ENCODE measurements at places on chromosomes 1 and 21.

GRCh38 chr1:223034270-223034798, 108.7 kb downstream of the TLR5 start:
- DNase-seq: no peak

- DNase-seq: no peak
Observed at GRCh38 chr1:22809783-22810182, 99.1 kb downstream of the EPHB2 start.

- DNase-seq: no peak
Observed at GRCh38 chr1:8685463-8685862, 132.0 kb downstream of the RERE start.

- DNase-seq: no peak
Observed at GRCh38 chr1:74591949-74592348, 79.5 kb upstream of the LRRC53 start.

- no peak for DNase-seq
Observed at GRCh38 chr1:197235355-197235754, 32.7 kb upstream of the CRB1 start.

- no peak for DNase-seq
Observed at GRCh38 chr1:115650961-115651360, 9.2 kb downstream of the VANGL1 start.

DNA sequence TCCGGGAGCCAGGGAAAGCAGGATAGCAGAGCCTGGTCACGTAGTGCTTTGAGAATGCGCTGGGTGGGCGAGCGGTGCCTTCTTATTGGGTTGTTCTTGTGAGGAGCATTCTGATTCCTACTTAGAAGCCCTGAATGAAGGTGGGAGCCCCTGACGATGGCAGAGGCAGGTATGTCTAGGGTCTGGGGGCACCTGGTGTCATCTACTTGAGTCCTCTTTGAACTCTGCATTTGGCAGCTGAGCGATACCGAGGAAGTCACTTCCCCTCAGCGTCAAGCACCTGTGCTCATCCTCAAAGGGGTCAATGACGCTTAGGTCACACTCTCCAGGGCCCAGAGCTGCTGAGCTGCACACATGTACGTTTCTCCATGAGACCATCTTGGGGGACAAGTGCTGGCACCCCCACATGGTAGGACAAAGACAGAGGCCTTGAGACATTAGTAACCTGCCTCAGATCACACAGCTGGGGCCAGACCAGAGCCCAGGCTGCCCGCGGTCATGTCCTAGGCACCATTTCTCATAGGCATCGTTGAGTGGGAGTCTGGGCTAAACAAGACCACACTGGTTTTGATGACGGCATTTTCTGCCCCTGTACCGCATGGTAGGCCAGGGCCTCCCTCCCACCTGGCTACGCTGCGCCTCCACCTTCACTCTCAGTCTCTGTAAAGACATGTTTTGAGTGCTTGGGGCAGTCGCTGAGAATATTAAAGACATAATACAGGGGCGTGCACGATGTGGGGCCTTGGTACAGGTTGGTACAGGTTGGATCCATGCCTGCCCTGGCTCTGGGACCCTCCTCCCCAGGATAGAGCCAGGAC, 69.1 kb upstream of the ABCG1 start:
- DNase-seq: no peak

GRCh38 chr1:167119696-167120095, 25.8 kb downstream of the STYXL2 start:
- DNase-seq: no peak

GRCh38 chr1:58573138-58573537, 3.9 kb downstream of the TACSTD2 start:
- no peak for DNase-seq

Data from hematopoietic multipotent progenitor cell treated with erythropoietin and hydrocortisone succinate and interleukin-3 and kit ligand, for 4 days (in vitro differentiated cells).